Renal pelvis (tissue), 12 donors: ENCODE measurements at places on chromosomes 6 and 20. TPM values are rescaled to one million over a fixed set of nuclear protein-coding genes. Genes with fewer than 3 reads are reported as not detected.

DNA sequence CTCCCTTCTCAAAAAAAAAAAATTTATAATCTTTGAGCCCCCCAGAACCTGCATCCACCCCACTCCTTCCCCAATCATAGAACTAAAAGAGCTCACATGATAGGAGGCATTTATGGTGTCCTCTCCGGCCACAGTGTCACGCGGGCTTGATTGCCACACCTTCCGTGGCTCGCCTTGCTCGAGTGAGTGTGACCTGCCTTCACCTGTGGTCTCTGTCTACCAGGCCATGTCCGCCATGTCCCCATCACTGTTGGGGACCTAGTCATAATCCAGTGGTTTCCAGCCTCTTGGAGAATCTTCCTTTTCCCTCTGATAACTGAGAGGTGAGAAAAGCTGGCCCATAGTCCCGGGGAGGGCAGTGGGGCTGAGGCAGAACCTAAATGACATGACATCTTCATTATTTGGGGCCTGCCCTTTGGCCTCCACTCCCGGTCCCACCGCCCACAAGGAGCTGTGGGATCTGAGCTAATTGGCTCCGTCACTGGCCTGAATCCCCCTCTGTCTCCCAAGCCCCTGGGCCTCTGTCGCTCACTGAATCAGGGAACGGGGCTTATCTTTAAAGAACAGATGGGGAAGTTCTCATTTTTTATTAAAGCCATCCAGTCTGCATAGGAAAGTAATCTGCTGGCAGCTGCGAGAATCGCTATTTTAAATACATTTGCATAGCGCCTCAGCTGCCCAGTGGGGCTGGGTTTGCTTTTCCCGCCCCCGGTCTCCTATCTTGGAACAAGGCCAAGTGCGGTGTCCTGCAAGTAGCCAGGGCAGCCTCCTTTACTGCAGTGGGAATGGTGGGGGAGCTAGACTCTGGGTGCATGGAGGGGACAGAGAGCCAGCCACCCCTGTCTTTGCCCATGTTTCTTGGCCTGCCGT is 197.6 kb upstream of the PMEPA1 start:
- no peak for DNase-seq

GRCh38 chr20:57380081-57380750 is 11.0 kb upstream of the RBM38 start:
- no peak for DNase-seq

DNA sequence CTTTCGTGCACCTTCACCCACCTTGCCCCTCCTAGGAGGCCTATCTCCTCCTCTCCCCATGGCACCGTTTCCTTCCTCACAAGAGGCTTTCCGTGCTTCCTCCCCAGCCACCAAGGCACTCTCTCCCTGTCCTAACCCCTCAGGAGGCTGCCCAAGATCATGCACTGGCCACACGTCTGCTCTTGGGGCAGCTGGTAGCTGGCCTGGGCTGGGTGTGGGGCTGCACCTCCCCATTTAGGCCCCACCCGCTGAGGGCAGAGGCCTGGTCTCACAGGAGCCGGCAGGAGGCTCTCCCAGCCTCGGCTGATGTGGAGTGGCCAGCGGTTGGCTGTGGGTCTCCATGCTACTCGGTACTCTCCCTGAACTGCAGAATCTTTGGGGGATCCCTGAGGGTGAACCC is 13.6 kb downstream of the NOL4L start:
- no peak for DNase-seq

DNA sequence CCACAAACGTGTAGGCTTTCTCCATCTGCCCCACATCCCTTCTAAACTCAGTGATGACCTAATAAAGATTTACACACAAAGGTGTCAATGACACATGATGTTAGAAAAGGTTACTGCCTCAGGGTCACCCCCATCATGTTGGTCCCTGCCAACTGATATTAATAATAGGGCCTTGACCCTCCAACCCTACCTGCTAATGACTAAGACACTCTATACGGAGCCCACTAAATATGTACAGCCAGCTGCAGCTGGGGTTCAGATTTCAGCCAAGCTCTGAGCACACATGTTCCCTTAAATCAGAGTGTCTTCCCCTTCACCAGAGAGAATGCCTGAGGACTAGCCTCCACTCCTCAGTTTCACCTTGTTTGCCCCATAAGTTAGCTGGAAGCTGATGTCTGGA is 67.4 kb upstream of the SNRPB2 start:
- DNase-seq, result no peak

GRCh38 chr20:48826883-48827771 is 672 bp downstream of the PREX1 start:
- DNase-seq, result peak; percentile 22

- DNase-seq, result no peak
These were observed 577 bp upstream of the SCAND1 start for GRCh38 chr20:35954907-35955251.

DNA sequence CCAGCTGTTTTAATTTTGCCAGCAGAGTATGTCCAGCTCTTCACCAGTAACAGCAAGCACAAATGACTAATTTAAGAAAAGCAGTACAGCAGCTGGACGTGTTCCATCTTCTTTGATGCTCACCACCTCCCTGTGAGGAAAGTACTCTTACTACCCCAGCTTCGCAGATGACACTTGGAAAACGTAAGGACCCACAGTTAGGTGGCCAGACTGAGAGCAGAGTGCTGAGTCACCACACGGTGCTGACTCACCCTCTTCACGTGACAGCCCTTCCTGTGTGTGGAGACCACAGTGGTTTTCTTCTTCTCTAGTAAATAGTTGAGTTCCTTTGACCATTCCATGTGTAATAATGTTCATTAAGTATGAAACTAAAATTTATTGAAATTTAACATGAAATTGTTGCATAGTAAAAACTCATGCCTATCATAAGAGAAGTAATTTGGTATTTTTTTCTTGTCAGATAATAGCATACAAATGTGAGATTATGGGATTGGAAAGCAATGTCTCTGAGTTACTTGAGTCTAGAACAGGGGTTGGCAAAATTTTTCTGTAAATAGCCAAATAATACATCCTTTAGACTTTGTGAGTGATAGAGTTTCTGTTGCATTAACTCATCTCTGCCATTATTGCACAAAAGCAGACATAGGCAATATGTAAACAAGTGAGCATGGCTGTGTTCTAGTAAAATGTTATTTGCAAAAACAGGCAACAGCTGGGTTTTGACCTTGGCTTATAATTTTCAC is 76.6 kb downstream of the SLX4IP start:
- no peak for DNase-seq

DNA sequence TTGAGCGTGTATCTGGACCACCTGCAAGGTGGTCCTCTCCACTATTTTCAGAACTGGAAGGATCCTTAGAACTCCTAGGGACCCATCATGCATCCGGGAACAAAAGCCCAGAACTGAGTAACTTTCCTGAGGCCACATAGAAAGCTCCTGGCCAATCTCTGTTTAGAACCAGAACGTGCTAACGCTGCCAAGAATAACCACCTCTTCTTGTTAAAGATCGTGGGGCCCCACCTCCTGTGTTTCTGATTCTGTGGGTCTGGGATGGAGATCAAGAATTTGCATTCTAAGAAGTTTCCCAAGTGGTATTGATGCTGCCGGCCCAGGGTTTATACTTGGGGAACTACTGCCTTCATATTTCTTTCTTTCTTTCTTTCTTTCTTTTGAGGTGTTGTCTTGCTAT is 13.3 kb downstream of the CD40 start:
- no peak for DNase-seq

GRCh38 chr20:47228654-47229053 is 127.8 kb downstream of the ZMYND8 start:
- no peak for DNase-seq

DNA sequence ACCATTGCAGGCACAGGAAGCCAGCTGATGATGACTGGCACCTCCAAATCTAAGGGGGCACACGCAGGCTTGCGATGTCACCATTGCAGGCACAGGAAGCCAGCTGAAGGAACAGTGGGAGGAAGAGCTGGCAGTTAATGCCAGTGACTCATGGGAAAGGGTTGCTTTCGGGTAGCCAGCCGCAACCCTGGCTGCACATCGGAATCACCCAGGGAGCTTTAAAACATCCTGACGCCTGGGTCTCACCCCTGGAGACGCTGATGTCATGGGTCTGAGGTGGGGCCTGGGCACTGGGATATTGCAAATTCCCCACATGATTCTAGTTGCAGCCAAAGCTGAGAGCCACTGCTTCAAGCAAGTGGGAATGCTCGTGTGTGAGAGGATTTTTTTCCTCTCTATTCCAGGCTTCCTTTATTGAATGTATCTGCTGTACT is 16.1 kb upstream of the CCN6 start:
- DNase-seq, result no peak

GRCh38 chr6:5105146-5105545 is 20.0 kb downstream of the PPP1R3G start:
- no peak for DNase-seq

DNA sequence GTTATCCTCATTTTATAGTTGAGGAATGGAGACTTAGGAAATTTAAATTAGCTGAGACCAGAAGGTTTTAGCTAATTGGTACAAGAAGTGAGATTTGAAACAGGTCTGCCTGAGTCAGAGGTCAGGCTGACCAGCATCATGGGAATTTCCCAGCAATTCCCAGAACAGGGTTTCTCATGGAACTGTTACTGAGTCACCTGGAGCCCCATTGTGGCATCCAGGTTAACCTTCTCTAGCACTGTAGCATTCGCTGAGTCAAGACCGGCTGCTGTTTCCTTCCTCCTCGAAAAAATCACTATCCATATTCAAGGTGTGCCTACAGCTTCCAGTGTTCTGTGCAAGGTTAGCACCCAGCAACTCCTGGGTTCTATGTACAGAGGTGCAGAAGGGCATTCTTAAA is 238.0 kb upstream of the MAN1A1 start:
- no peak for DNase-seq

- no peak for DNase-seq
These were observed 864.2 kb downstream of the KIF16B start for GRCh38 chr20:15708984-15709598.

DNA sequence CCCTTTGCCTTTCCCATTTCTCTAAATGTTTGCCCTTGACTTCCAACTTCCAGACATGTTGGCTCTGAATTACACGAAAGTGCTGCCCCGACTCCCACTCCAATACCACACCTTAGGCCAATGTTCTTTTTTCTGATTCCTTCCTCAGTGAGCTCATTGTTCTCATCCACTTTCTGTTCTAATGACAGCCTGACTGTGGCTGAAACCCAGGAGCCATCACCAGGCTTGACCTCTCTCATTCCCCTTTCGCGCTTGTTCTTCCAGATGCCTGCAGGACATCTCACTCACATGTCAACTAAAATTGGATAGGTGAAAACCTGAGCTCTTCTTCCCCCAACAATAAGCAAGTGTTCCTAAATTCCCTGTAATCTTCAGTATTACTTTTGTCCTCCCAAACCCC is 40.4 kb downstream of the PTPRK start:
- no peak for DNase-seq

DNA sequence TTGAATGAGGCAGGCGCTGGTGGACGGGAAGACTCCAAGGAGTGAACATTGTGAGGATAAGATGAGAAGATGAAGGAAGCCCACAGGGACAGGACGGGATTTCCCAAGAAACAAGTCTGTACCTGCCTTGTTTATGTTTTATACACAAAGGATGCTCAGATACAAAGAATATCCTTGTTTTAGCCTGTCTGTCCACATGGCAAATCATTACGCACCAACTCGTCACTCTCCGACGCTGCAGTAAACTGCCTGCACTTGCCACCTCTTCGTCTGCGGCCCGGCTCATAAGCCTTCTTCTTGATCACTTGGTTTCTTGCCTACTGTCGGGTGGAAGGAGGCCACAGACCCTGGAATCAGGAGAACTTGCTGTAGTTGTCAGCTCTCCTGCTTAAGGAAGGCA is 85.4 kb downstream of the CD83 start:
- DNase-seq, result no peak

- no peak for DNase-seq
These were observed 130.2 kb downstream of the BTBD3 start for GRCh38 chr20:12047838-12048432.

Gene MAFB
- 163 TPM for polyA plus RNA-seq

Gene CALHM4
- 1.5 TPM for polyA plus RNA-seq

Gene ADGRB3
- 3.5 TPM for polyA plus RNA-seq

Gene TM9SF4
- polyA plus RNA-seq, result 66.6 TPM

Gene MYCT1
- 13.1 TPM for polyA plus RNA-seq

Gene RAB23
- polyA plus RNA-seq, result 30.9 TPM
